ENCODE measurements at places on chromosomes 5 and 9.
A peak's percentile ranks its signal among the peaks of the same experiment; 100 is the strongest.

DNA sequence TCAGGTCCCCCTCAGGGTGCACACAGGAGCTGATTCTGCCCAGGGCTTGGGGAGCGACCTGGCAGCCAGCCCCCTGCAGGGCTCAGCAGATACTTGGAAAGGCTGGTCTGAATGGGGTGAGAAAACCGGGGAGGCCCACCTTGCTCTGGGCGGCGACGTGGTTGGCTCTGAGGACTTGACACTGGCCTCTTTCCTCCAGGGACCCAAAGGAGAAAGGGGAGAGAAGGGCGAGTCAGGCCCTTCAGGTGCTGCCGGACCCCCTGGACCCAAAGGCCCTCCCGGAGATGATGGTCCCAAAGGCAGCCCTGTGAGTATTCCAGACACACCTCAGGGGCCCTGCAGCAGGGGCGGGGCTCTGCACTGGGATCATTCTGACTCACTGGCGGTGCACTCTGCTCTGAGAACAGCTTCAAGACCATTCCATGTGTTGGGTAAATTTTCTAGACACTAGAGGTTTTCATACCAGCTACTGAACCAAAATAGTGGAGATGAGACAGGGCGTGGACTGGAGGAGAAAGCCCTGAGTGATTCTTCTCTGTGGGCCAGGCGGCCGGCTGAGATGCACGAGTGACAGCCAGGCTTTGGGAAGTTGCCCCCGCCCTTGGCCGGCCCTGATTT lies 65.9 kb upstream of the FCN2 start:
- DNase-seq, result peak; percentile 48

GRCh38 chr9:96299823-96300222 lies 2.2 kb downstream of the HSD17B3 start:
- DNase-seq, result peak; percentile 43

- DNase-seq, result peak; percentile 74
Measured at GRCh38 chr5:61304590-61305381, 27.3 kb upstream of the ZSWIM6 start.

DNA sequence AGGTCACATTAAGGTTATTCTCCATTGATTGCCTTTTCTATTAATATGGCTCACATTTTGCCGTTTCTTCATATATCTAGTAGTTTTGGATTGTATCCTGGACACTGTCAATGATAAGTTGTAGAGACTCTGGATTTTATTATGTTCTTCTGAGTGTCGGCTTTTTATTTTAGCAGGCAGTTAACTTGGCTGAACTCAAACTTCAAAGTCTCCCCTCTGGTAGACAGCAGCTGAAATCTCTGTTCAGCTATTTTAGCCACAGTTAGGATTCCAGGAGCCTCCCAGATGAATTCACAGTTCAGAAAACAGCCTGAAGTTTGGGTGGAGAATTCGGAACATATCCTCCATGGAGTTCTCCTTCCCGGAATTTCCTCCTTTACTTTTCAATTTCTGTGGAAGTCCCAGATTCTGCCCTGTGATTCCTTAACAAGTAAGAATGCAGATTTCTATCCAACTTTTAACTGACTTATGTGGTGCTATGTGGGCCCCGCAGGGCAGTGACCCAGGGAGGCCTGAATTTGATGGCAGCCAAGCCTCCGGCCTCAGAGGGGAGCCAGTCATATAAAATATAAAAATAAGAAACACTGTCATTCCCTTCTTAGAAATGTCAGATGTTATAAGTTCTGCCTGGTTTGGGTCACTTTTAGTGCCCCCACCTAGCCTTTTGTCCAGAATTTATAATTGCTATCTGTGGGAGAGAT lies 39.3 kb upstream of the MVB12B start:
- DNase-seq, result no peak

DNA sequence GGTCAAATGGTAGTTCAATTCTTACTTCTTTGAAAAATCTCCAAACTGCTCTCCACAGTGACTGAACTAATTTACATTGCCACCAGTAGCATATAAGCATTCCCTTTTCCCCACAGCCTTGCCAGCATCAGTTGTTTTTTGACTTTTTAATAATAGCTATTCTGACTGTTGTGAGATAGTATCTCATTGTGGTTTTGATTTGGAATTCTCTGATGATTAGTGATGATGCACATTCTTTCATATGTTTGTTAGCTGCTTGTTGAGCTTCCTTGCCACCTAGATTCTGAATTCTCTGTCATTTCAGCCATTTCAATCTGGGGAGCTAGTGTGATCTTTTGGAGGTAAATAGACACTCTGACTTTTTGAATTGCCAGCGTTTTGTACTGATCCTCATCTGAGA lies 24.0 kb downstream of the CDK20 start:
- DNase-seq, result no peak

- DNase-seq, result peak; percentile 44
Measured at GRCh38 chr5:37005252-37005651, 128.7 kb downstream of the NIPBL start.

- no peak for DNase-seq
Measured at GRCh38 chr9:127522727-127523126, 71.4 kb downstream of the LRSAM1 start.

DNA sequence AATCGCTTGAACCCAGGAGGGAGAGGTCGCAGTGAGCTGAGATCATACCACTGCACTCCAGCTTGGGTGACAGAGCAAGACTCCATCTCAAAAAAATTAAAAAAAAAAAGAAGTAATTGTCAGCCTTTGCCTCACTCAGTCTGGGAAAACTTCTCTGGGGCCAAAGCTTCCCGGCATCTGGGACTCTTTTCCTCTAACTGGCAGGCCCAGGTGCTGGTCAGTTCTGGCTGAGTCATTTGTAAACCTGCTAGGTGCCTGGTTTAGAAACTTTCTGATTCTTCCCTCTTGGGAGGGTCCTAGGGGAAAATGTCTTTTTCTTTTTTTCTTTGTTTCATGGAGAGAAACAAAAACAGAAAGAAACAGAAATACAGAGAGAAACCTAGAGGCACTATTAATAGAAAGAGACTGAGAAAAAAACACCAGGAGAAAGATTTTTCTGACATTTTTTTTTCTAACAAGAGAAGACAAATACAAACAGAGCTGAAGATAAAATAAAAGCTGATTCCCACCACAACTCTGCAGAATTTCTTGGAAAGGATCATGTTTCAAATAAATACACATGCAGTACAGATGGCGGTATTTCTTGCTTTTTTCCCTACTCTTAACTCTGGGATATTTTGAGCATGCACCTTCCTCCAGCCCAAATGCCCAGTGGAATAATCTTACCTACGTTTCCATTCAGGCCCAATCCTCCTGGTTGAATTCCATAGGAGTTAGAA lies 22.1 kb upstream of the UBAP2 start:
- no peak for DNase-seq

DNA sequence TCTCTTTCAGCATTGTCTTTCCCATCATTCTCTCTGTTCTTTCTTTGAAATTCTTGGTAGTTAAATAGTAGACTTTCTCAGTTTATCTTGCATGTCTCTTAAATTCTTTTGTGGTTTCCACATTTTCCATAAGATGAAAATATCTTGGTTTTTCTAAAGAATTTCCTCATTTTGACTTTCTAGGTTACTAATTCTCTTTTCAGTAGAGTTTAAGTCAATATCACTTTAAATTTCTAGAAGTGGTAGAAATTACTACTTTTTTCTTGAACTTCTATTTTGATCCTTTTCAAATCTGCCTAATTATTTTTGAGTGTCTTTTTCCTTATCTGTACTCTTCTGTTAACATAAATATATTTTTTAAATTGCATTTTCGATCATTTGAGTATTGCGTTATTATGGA lies 23.6 kb upstream of the LRRTM2 start:
- DNase-seq, result no peak

GRCh38 chr5:39102684-39103155 lies 28.5 kb upstream of the RICTOR start:
- DNase-seq, result peak; percentile 24

DNA sequence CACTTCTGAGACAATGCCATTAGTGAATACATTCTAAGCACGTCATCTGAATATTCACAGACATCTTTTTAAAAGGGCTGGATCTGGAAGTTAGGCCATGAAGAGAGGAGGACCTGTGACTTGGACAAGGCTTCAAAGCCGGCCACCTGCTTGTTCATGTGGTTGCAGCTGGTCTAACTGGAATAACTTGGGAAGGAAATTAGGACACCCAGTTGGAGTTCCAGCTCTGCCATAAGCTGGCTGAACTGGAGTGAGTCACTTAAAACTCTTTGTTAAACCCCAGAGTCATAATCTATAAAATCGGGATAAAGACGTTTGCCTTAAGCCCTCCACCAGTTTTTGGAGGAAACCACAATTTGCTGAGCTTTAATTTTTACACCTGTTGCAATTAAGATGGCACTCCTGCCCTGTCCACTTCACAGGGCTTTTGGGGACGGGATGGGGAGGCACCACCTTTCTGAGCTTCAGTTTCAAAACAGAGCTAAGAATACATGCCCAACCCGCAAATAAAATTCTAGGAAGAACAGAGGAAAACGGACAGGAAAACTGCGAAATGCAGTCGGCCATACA lies 536 bp upstream of the STX17 start:
- DNase-seq, result no peak

GRCh38 chr5:111518777-111519176 lies 6.4 kb upstream of the STARD4 start:
- DNase-seq, result no peak

DNA sequence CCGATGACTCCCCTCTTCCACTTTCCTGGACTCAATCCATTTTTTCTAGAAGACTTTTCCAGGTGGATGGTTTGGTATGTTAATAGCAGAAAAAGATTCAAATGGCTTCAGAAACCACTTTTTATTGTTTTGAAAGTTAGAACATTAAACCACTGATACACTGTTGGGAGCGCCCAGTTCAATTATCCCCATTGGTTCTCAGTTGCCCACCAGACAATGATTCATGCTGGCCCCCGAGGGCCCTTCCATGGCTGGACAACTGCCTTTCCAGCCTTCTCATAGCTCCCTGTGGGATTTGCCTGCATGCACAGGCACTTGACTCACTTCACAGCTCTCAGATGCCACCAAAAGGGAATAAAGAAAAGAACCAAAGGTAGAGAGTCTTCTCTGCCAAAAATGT lies 21.3 kb upstream of the ANKRD34B start:
- peak; percentile 11 for DNase-seq

DNA sequence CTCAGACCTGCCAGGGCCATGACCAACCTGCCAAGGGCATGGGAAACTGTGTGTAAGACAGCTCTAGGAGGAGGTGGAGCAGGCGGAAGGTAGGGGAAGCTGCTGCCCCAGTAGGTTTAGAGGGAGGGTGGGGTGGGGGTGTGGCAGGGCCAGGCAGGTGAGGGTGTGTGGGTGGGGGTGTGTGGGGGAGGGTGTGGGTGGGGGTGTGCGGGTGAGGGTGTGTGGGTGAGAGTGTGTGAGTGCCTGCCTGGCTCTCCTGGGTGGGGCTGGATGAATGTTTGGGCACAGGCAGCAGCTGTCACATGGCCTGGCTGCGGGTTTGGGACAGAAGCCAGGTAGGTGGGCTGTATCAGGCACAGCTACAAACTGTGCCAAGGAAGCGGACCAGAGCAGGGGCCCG lies 8.8 kb upstream of the N4BP3 start:
- no peak for DNase-seq
